ENCODE measurements at places on chromosomes 4 and X.

- DNase-seq, result no peak
Measured at GRCh38 chr4:151472711-151473110, 63.7 kb downstream of the FHIP1A start.

GRCh38 chr4:147054228-147054872, 108.7 kb upstream of the TTC29 start:
- no peak for DNase-seq

GRCh38 chr4:114866901-114867670, 246.3 kb downstream of the NDST4 start:
- no peak for DNase-seq

DNA sequence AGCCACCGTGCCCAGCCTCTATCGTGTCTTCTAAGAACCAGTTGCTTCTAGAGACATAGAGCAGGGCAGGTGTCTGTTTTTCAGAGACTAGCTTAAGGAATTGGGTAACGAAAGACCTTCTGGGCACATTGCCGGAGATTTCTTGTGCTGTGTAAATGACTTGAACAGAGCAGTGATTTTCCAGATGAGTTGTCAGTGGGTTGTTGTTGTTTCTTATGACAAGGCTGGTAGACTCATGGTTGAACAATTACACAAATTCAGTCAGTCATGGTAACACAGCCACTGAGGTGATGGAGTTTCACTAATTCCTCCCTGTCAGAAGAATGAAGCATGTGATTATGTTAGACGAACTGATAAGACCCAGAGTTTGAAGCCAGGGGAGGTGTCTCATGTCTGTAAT, 20.5 kb upstream of the DDX3X start:
- no peak for DNase-seq

DNA sequence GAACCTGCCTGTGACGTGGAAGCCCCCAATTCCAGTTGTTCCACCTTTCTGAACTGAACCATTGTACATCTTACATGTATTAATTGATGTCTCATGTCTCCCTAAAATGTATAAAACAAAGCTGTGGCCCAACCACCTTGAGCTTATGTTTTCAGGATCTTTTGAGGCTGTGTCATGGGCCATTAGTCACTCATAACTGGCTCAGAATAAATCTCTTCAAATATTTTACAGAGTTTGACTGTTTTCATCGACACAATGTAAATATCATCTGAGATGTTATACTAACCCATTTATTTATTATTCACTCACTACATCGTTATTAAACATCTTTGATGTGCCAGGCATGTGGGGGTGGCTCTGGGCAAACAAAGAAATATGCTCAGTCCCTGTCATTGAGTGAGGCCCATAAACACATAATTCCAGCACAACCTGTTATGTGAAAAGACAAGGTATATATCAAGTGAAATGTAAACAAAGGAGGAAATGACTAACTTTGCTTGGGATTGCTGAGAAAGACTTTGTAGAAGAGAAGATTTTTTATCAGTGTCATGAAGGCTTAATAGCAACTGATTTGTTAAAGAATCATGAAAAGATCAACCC, 34.5 kb upstream of the PPM1K start:
- DNase-seq, result no peak

GRCh38 chr4:24984602-24985532, 45.9 kb downstream of the LGI2 start:
- DNase-seq, result no peak

DNA sequence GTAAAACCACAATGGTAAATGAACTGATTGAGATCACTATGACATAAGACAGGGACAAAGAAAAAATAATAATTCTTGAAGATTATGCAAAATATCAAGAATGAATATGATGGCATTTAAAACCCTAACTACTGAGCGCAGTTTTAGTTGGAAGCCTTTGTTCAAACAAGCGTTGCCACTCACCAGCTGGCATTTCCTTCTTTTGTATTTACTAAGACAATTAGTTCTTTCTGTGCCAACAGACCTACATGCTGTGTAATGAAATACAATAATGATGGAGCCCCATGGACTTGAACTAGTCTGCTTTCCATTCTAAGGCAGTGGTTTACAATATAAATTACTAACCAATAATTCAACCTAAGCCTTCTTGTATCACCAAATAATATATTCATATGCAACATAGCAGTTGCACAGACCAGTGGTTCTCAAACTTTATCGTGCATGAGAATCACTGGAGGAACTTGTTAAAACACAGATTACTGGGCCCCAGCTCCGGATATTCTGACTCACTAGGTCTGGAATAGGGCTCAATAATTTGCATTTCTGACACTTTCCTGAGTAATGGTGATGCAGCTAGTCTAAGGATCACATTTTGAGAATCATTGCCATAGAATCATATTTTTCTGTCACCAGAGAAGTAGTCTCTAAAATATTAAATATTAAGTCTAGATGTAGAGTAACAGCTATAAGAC, 196.4 kb upstream of the MAGEB18 start:
- no peak for DNase-seq

DNA sequence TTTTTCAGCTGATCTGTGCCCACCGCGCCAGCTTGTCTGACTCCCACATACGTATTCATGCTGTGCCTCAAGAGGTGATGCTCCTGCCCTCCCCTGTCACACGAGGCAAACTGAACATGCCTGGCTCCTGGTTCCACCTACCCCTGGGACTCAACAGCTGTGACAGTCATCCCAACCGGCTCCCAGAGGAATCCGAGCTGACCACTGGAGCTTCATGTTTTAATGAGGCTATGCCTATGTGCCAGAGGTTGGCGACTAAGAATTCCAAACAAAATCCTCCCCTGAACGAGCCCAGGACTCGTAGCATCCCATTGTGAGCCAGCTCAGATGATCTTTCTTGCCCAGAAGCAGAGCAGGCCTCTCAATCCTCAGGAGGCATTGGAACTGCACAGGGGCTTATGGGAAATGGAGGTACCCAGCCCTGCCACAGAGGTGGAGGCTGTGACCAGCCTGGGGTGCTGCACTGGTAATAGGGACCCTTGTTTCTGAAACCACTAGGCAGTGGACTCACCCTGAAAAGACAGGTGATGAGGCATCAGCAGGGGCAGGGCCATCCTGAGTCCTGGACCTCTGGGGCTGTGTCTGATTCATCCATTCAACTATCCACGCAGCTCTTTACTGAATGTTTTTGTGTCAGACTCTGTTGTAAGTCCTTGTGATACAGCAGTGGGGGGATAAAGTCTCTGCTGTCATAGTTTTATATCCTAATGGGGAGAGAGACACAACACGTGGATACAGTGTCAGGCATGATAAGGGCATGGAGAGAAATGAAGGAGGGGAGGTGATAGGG, 325.0 kb downstream of the EVC2 start:
- no peak for DNase-seq

- no peak for DNase-seq
Measured at GRCh38 chr4:185890196-185890595, 78.2 kb upstream of the SORBS2 start.

GRCh38 chr4:142095886-142096605, 459.7 kb downstream of the IL15 start:
- peak; percentile 13 for DNase-seq

GRCh38 chr4:180280726-180281297, 1962.4 kb upstream of the TENM3 start:
- no peak for DNase-seq

DNA sequence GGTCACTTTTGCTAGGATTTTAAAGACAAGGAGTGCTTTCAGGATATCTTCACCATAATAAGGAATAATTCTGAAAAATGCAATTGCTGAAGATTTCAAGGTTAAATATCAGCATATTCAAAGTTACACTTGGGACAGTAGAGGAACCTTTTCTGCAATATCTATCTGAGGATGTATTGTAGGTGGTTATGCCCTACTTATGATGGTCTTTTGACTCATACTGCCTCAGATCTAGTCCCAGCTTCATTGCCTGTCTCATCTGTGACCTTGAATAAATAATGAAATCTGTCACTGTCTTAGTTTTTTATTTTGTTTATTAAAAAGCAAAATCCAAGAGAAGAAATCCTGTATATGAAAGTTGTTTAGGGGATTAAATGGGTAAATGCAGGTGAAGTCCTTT, 2.9 kb downstream of the BANK1 start:
- DNase-seq, result no peak

DNA sequence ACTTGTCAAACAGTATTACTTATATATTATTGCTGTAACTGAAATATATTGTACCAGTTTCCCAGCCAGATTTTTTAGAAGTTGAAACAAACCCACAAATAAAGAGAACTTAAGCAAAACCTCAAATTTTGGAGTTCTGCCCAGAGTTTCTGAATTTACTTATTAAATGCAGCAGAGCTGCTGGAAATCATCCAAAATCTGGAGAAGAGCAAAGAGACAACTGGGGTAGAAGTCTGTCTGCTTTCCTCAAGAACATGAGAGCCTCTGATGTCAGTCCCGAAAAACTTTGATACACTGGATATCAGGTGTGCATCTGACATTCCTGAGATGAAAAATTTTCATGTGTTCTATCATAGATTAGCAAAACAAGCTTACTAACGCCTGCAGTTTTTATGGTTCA, 325.9 kb downstream of the NR3C2 start:
- DNase-seq, result peak; percentile 82

GRCh38 chr4:150974252-150974640, 40.8 kb downstream of the LRBA start:
- DNase-seq, result no peak

GRCh38 chr4:143225167-143225566, 40.5 kb downstream of the USP38 start:
- no peak for DNase-seq

- DNase-seq, result no peak
Measured at GRCh38 chr4:175470131-175470530, 341.9 kb downstream of the GPM6A start.

GRCh38 chr4:127832585-127832984, 48.1 kb upstream of the PLK4 start:
- DNase-seq, result no peak

DNA sequence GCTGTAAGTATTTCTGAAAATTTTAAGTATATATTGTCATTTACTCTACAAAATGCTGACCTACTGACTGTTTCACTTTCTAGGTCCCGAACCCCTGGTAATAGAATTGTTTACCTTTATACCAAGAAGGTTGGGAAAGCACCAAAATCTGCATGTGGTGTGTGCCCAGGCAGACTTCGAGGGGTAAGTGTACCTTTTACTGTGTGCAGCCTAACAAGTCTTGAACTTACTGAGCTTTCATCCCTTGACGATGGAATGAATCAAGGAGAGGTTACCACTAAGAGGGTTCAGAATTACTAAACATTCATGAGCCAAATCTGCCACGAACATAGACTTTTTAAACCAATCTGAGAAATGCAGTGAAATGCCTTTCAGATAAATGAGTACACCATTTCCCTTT, 1.6 kb downstream of the RPL34 start:
- DNase-seq, result no peak

- no peak for DNase-seq
Measured at GRCh38 chrX:100478714-100479306, 68.7 kb upstream of the PCDH19 start.

GRCh38 chrX:31130457-31131220, 58.8 kb upstream of the FTHL17 start:
- DNase-seq, result no peak

DNA sequence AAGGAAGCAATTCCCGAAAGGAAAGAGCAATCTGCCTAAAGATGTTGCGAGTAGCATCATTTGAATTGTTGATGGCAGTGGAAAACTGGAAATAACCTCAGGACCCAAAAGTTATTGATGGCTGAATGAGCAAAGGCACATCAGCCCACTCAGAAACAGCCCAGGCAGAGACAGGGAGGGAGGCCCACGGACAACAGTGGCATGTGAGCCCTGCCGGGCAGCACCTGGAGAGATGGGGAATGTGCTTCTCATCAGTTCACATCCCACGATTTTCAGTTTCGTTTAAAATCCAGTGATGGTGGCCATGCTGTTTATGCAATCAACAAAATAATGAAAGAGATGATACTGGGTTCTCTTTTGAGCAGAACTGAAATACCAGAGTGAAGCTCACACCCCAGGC, 80.0 kb downstream of the JAKMIP1 start:
- no peak for DNase-seq

DNA sequence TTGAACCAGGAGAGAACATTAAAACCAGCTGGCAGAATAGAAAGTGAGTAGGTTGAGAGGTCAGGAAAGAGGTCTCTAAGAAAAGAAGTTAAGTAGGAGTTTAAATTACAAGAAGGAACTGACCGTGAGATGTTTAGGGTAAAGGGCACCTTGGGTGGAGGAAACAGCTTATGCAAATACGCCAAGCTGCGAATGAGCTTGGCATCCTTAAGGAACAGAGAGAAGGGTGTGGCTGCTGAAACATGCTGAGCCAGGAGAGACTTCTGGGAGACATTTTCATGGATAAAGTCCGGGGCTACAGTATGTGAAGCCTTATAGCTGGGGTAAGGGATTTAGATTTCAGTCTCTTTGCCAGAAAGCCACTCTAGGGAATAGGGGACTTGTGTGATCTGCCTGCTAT, 249.1 kb downstream of the KCNIP4 start:
- no peak for DNase-seq

DNA sequence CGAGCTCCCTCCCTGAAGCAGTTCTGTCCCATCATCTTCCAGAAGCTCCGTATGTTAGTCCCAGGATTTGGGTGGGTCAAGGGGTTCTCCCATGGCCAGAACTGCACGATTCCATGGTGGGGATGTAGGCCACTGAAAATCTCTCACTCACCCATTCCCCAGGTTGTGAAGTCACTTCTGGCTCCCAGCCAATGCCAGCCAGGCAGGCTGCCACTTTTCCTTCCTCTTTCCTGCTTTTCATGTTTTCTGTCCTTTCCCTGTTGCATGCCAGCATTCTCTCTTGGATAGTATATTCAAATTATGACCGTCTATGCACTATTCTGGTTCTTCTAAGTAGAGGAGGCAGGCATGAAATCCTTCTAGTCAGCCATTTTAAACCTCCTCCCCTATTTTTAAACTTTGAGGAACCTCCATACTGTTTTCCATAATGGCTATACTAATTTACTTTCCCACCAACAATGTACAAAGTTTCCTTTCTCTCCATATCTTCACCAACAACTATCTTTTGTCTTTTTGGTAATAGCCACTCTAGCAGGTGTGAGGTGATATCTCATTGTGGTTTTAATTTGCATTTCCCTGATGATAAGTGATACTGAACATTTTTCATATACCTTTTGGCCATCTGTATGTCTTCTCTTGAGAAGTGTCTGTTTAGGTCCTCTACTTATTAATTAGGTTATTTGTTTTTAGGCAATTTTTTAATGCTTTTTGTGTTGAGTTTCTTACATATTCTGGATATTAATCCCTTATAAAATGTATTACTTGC, 182.1 kb upstream of the TET2 start:
- no peak for DNase-seq
